Pulmonary artery endothelial cell (primary cell): ENCODE measurements at places on chromosomes 5 and 9. TPM values are rescaled to one million over a fixed set of nuclear protein-coding genes. Genes with fewer than 3 reads are reported as not detected.

The RNF208 gene
- total RNA-seq = 0.07 and 0.33 TPM in 2 replicates

The RAB24 gene
- 15.4 and 22.2 TPM in 2 replicates for total RNA-seq

The ZFP37 gene
- total RNA-seq = 1.7 and 2.3 TPM in 2 replicates

The ENTREP1 gene
- total RNA-seq = 1.5 and 3.5 TPM in 2 replicates

The SPOCK1 gene
- 70.3 and 324 TPM in 2 replicates for total RNA-seq

The AFAP1L1 gene
- total RNA-seq = 108 and 150 TPM in 2 replicates

The NCS1 gene
- 40.5 and 44.1 TPM in 2 replicates for total RNA-seq

The DNAJC21 gene
- 29.9 and 53.2 TPM in 2 replicates for total RNA-seq

The NAIF1 gene
- total RNA-seq = 10.1 and 16.3 TPM in 2 replicates

The ADGRD2 gene
- total RNA-seq = not detected in 2 replicates

The ADCY2 gene
- total RNA-seq = not detected in 2 replicates

The ZFP62 gene
- 17.4 and 21.9 TPM in 2 replicates for total RNA-seq

The GRIA1 gene
- total RNA-seq = not detected in 2 replicates

The F12 gene
- 1.1 and 1.5 TPM in 2 replicates for total RNA-seq

The PTGES2 gene
- total RNA-seq = 103 and 129 TPM in 2 replicates

The GALT gene
- total RNA-seq = 26.7 and 29.1 TPM in 2 replicates
